ENCODE measurements at places on chromosomes 1 and 21.
A peak's percentile ranks its signal among the peaks of the same experiment; 100 is the strongest.

- DNase-seq = no peak
These were observed 108.2 kb downstream of the NAV1 start for GRCh38 chr1:201647094-201647493.

DNA sequence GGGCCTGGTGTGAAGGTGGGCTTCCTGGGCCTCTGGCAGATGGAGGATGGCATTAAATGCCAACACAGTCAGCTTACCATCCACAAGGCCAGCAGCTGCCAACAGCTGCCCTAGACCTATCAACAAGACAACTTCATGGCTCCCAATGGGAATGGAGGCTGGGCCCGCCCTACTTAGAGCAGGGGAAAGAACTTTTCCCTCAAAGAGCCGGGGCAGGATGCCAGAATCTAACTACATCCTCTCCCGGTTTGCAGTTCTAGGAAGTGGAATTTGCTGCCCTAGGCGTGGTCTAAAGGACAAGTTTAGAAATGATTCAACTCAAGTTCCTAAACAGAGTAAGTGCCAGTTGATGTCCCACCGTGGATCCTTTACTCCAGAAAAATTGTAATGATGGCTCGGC, 13.1 kb downstream of the ICMT start:
- DNase-seq = no peak

DNA sequence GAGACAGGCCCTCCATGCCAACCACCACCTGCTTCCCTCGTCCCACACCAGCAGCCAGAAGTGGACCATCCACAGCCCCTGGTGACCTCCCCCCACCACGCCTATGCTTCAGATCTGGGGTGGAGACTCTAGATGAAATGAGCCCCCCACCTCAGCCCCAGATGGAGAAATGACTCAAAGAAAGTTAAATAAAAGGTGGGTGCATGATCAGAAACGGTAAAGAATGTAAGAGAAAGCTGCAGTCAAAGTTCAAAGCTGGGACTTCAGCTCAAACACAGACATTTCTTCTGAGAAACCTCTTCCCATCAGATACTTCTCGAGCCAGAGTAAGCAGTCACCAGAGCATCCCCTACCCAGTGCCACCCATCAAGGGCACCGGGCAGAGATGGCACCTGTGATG, 43.1 kb upstream of the HMGB4 start:
- no peak for DNase-seq

DNA sequence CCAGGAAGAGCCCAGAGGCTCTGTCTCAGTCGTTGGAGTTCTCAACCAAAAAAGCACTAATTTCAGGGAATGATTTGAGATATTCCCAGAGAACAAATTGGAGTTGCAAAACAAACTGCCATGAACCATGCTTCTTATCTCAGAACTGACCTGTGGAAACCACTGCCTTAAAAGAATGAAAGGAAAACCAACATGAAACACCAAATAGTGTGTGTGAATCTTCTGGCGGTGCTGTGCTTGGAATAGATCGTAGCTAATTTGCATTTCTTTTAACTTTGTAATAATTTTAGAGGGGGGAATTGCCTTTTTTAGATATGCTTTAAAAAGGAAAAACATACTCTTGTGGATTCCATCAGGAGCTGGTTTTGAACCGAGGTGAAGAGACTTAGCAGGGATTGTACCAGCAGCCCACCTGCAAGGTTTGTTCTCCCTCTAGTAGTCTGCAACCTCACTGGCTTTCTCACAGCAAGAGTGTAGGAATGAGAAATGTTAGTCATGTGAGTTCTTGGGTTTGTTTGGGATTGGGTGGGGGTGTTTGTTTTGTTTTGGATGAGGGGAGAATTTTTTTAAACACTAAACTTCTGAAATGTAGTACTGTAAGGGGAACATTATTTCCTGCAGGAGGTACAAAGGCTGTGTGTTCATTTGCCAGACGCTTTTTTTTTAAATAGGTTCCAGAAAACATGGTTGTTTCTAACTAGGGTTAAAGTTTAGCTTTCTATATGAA, 45.7 kb upstream of the ANGPTL1 start:
- no peak for DNase-seq

GRCh38 chr1:159483501-159483900, 44.0 kb downstream of the OR10J1 start:
- DNase-seq = no peak

GRCh38 chr1:247243524-247244137, 12.2 kb upstream of the VN1R5 start:
- DNase-seq = no peak

GRCh38 chr1:109272831-109273547, 10.0 kb downstream of the PSRC1 start:
- DNase-seq = no peak

DNA sequence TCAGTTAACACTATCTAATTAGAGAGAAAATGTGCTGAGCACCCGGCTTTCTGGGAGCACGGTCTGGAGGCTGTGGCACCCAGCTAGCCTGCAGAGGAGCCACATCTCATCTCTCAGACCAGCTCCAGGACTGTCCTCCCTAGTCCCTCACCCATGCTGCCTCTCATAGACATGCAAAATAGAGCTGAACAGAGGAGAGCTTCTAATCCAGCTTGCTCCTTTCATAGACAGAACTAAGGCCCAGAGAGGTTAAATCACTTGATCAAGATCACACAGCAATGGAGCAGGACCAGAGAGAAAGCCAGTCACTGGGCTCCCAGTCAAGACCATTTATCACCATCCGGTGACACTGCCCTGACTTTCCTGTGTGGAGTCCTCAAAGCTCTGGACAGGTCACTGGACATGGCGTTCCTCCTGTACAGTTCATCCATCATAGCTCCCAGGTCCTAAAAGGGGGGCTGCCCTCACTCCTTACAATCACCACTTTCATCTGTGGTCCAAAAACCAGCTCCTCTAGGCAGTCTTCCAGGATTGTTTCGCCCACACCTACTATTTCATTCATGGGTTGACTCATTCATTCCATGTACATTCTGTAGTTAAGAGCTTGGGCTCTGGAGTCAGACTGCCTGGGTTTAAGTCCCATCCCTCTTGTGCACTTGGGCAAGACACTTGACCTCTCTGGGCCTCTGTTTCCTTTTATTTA, 8.8 kb upstream of the CAMK2N1 start:
- no peak for DNase-seq

DNA sequence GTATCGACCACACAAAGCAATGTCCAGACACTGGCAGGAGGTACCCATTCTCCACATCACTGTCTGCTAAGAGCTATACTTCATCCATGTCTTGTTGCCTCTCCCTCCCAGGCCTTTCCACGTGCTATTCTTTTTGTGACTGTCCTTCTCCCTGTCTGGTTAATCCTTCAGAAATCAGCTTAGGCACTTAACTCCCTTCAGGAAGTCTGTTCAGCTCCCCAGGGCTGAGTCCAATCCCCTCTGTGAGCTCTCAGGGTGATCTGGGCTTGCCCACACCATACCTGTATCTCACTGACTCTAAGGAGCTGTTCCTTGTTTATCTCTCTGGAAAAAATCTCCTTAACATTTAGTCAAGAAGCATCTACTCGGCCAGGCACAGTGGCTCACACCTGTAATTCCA, 69.4 kb downstream of the NID1 start:
- no peak for DNase-seq

DNA sequence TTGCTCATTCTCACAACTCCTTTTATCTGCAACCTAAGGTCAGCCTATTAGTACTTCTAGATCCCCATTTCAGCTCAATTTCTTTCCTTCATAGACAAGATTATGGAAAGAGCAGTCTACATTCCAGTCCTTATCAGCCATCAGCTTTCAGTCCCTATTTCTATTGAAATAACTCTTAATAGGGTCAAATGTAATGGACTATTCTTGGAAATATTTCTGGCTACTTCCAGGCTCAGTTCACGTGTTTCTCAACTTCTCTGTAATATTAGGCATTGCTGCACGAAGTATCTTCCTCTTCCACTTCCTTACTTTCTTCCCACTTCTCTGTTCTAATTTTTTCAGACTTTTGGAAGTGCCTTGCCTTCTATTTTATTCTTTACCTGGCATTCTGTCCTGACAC, 232.9 kb upstream of the USP25 start:
- DNase-seq = no peak

DNA sequence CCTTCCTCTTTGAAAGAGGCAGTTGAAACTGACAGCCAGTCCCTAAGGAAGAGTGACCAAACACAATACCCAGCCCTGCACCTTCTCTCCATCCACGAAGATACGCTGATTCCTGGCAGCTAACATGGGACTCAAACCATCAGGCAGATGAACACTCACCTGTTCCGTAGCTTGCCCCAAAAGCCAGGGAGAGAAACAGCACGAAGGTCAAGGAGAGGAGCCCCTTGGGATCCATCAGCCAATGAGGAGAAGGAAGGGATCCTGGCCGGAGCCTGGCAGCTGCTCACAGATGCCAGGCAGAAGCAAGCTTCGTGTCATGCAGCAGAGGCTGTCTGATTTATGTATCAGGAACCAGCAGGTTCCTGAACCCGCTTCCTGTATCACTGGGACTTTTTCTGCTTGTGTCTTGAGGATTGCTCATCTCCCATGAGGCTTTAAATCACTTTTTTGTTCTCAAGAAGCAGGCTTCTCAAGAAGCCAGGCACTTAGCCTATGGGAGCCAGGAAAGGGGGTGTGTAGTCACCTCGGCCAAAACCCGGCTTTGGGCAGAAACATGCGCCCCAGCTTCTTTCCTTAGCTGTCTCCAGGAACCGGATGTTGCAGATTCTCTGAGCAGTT, at the start of gene SLAMF1:
SLAMF1 (minus strand) TSS at position 334 of the 618 bp plus-strand sequence; CDS start at position 235, 99 bp downstream.
- peak; percentile 78 for DNase-seq

- no peak for DNase-seq
These were observed 595 bp downstream of the CRYBG2 start for GRCh38 chr1:26353210-26353859.

- DNase-seq = no peak
These were observed 4.7 kb downstream of the SPEN start for GRCh38 chr1:15852036-15852827.
